ENCODE measurements at places on chromosomes 6 and 20.

DNA sequence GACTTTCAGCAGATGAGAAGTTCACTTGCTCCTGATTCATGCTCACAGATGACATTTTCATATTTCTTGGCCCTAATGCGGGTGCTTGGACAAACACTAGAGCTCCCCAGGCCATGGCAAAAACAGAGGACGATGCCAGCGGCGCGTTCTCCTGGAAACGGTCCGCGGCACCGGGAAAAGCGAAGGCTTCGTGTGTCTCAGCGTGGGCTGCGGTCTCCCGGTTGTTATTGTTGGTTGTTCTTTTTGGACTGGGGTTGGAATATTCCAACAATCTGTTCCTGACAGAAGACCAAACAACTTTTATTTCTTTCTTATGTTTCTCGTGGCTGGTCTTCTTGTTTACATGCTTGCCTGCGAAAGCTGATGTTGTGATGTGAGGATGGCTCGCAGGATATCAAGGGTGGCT is 46.8 kb upstream of the NEDD9 start:
- no peak for DNase-seq

- DNase-seq: no peak
Observed at GRCh38 chr20:46332373-46333160, 24.3 kb upstream of the CDH22 start.

- DNase-seq: no peak
Observed at GRCh38 chr6:95948324-95948723, 67.5 kb upstream of the FUT9 start.

GRCh38 chr6:151241853-151242252 is 2.1 kb downstream of the AKAP12 start:
- DNase-seq: no peak

GRCh38 chr6:127468936-127469335 is 9.7 kb upstream of the KIAA0408 start:
- no peak for DNase-seq

GRCh38 chr6:8352966-8353340 is 82.4 kb downstream of the SLC35B3 start:
- no peak for DNase-seq

- DNase-seq: no peak
Observed at GRCh38 chr20:1700990-1701389, 43.4 kb upstream of the SIRPG start.

GRCh38 chr20:35508493-35509218 is 20.8 kb downstream of the C20orf173 start:
- no peak for DNase-seq

GRCh38 chr6:143199291-143199690 is 138.6 kb downstream of the AIG1 start:
- DNase-seq: no peak

DNA sequence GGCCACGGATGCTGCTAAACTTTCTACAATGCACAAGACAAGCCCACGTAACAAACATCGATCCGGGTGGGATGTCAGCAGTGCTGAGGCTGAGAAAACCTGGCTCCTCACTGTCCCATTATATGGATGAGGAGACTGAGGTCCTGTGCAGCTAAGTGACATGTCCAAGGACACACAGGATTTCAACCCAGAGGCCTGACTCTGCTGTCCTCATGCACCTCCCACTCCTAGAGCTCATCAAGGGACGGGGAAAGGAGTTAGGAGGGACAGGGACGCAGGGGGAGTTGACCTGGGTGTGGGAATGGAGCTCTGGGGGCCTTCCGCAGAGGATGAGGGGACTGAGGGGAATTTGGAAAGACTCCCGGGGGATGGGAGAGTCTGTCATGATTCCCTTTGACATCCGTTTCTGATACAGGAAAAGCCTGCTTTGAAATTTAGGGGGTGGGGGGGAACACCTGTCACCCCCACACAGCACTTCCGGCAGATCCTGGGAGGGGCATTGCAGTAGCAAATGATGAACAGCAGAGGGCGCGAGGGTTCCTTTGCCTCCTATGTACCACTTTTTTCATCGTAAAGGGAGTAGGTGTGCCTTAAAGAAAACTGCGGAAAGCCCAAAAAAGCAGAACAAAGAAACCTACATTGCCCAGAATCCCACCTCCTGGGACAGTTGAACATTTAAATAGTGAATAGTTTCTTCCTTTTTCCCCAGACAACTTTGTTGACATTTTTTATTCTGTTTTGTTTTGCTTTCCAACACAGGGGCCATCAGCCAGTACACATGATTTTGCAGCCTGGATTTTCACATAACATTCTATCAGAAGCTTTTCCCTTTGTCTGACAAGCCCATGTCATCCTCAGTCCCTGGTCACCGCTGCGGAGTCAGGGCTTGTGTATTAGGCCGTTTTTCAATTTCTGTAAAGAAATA is 48.6 kb downstream of the SLC2A10 start:
- no peak for DNase-seq

GRCh38 chr6:105194106-105194505 is 14.3 kb upstream of the POPDC3 start:
- no peak for DNase-seq

- no peak for DNase-seq
Observed at GRCh38 chr6:152575161-152575560, 62.0 kb downstream of the SYNE1 start.

DNA sequence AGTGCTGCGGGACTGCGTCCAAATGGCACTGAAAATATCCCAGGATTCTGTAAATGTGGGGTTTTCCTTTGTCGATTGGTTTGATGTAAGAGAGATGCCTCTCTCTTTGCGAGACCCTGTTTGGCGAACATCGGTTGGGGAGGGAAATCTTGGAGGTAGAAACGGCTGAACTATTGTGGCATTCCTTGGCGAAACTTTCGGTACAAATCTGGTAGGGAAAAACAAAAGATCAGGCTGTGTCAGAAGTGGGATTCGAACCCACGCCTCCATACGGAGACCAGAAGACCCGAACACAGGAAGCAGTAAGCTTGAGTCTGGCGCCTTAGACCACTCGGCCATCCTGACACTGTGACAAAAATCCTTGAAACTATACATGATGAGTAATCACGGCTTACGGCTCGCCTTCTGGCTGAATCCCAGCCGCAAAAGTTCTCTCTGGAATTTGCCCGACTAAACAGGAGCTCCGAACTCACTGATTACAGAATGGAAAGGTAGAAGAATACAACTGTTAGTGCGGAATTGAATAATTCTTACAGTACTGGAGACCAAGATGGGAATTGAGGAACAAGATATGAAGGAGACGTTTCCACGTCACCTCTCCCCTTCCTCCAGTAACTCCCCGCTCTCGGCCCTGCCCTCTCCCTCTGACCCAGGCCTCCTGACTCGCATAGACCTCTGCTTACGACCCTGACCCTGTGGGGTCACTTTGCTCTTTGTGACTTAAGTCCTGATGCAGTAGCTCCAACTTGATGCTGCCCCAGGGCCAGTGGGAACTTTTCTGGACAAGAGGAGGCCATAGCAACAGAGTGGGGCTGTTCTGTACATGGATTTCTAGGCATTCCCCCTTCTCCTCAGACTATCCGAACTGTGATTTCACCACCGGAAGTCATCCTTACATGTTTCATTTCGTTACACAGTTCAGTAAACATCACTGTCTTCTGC is 132.8 kb upstream of the ZNF184 start:
- no peak for DNase-seq

- no peak for DNase-seq
Observed at GRCh38 chr6:24655215-24655614, 9.2 kb upstream of the KIAA0319 start.

- DNase-seq: no peak
Observed at GRCh38 chr6:43260791-43261190, 17.5 kb downstream of the TTBK1 start.

- no peak for DNase-seq
Observed at GRCh38 chr6:92271091-92271490, 1148.3 kb downstream of the EPHA7 start.

DNA sequence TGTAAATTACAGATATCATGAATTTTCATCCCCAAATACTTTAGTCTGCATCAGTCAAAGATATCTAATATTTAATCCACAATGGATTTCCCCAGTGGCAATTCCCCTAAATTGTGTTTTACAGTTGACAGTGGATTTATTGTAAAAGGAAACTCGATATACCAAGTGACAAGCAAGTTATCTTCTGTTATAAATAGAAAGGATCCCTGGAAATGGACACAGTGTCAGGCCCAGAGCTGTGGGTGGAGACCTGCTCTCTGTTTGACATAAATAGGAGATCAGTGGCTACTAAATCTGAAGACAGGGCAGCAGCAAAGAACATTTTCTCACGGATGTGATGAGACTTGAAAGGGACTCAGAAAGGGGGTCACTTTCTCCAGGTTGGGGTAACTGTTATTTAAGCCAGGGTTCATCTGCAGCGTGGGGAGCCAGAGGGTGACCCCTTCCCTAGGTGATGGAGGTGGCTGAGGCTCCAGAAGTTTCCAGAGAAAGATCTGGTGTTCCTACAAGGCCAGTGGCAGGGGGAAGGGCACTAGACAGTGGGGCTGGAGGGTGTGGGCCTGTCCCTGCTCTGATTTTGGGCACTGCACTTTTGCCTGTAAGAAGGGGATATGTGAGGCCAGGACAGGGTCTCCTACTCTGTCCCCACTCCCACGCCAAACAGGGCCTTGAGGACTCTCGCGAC is 12.3 kb upstream of the FAM110A start:
- DNase-seq: no peak
